ENCODE measurements at places on chromosomes 13 and 19.

DNA sequence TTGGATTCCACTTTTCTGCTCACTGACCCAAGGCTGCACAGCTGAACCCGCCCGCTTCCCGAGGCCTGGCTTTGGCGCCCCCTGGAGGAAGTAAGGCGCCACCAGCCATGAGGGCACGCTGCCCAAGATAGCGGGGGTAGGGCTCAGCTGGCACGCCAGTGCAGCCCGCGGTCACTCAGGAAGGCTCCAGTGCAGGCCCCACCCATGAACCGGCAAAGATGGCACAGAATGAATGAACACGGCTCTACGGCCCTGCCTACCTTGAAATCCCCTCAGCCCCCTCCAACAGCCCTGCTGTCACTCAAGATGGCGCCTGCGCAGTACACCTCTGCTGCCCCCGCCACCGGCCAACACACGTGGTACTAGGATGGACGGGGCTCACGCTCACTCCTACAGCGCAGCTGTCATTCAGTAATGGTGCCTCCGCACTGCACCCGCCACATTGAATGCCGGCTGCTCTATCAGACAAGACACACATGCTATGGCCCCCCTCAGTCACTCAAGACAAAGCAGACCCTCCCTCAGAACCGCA, 3.0 kb downstream of the PEG3 start:
- no peak for DNase-seq

- no peak for DNase-seq
Observed at GRCh38 chr13:111515635-111516034, 195.2 kb downstream of the TEX29 start.

GRCh38 chr13:93104270-93104669, 122.3 kb upstream of the GPC6 start:
- no peak for DNase-seq

DNA sequence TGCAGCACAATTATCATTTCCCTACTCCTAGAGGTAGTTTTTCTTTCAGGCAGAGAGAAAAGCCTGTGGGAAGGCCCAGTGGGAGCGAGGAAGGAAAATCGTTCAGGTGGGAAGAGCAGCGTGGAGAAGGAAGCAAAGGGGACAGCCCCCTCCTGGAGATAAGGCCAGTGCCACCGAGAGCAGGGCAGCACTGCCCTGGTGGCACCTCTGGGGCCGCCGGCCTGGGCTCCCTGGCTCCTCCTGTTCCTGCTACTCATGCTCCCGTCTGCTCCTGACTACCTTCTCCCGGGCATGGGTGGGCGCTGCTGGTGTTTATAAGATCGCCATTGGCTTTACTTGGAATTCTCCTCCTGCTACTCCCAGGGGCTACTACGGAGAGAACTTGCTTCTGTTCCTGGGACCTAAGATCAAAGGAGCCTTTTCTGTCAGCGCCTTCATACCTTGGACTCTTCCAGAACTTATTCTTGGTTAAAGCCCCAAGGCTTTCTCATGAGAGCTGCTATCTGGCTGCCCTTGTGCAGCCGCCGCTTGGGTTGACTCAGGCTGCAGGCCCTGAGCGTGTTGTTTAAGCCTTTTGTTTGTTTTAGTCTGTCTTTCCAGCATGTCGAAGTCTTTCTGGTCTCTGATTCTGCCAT, 3.7 kb upstream of the FLT1 start:
- DNase-seq, result no peak

- DNase-seq, result no peak
Observed at GRCh38 chr13:111920932-111921705, 145.8 kb upstream of the SOX1 start.

All from HTR-8/SVneo (cell line).